ENCODE measurements at places on chromosomes 3 and 15.
A peak's percentile ranks its signal among the peaks of the same experiment; 100 is the strongest.

- no peak overlapping the region for H3K4me3 ChIP-seq
- no peaks in the 10 kb centered on the region for H3K4me1 ChIP-seq
- no peak overlapping the region for H3K27ac ChIP-seq
- H3K36me3 ChIP-seq: no peaks in the 10 kb centered on the region
Observed at GRCh38 chr3:54950391-54951003, 22.6 kb upstream of the LRTM1 start.

GRCh38 chr3:171028025-171028778, 1.7 kb upstream of the SLC2A2 start:
- H3K4me1 ChIP-seq: peaks cover 4% of the 10 kb centered on the region
- H3K36me3 ChIP-seq: no peaks in the 10 kb centered on the region
- peak; percentile 88 for ATAC-seq
- peaks cover 25% of the 10 kb centered on the region for H3K27me3 ChIP-seq
- H3K4me3 ChIP-seq: no peak overlapping the region
- no peak overlapping the region for H3K27ac ChIP-seq

- ATAC-seq: no peak
- H3K4me1 ChIP-seq: no peaks in the 10 kb centered on the region
- peaks cover 3% of the 10 kb centered on the region for H3K27me3 ChIP-seq
- no peaks in the 10 kb centered on the region for H3K36me3 ChIP-seq
- H3K4me3 ChIP-seq: no peak overlapping the region
Observed at GRCh38 chr3:9064251-9064650, 101.0 kb upstream of the RAD18 start.

DNA sequence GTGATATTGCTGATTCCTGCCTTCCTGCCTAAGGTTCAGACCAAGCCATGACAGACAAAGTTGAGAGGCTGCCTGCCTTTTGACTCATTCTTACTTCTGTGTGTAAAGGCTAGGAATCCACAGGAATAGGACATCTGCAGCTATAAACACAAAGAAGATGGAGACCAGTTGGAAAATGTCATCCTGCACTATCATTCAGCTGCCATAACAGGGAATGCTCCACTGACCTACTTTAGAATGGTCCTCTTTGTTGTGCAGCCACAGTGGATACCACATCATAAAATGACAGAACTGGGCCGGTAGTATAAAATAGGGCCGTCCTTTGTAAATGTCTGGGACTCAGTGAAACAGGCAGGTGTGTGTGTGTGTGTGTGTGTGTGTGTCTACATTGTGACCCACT, 75.1 kb downstream of the STAC start:
- peaks cover 11% of the 10 kb centered on the region for H3K27me3 ChIP-seq
- H3K36me3 ChIP-seq: no peaks in the 10 kb centered on the region
- H3K4me1 ChIP-seq: no peaks in the 10 kb centered on the region
- H3K4me3 ChIP-seq: no peak overlapping the region
- no peak overlapping the region for H3K27ac ChIP-seq

DNA sequence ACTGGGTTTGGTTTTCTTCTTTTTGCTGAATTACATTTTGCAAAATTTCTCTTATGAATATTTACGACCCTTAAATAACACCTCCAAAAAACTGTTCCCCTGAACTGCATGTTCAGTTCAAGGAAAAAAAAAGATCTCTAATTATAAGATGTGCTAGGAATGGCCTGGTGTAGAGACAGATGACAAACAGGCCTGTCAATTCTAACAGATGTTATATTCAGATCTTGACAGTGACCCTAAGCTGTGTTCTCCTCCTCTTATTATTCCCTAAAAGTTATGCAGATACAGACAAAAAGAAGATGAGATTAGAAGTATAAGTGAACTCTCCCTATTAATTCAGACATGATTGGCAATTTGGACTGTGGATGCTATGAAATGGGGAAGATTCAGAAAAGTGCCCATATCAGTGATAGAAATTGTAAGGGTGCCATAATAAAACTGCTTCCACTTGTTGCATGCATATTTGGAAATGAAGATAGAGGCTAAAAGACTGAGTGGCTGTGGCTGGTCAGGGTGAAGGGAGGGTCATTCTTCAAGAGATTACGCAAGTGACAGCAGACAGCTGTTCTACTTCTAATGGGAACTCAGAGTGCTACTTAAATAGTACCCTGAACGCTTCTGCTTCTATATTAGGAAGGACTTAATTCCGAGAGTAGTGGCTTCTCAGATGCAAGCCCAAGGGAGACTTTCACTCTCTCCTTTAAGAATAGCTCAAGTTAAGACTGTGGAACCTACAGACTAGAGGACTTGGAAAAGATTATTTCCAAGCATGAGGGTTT, 75.5 kb downstream of the ADAMTS9 start:
- no peaks in the 10 kb centered on the region for H3K36me3 ChIP-seq
- no peak for ATAC-seq
- no peak overlapping the region for H3K27ac ChIP-seq
